Left colon (tissue), 2 donors: ENCODE measurements at places on chromosomes 11 and 22.

GRCh38 chr11:70772950-70773349, 374.6 kb downstream of the CTTN start:
- DNase-seq, result no peak

- no peak for DNase-seq
Measured at GRCh38 chr11:121214861-121215260, 77.7 kb upstream of the SC5D start.

GRCh38 chr11:103903621-103904323, 132.7 kb upstream of the DDI1 start:
- DNase-seq, result no peak

- DNase-seq, result no peak
Measured at GRCh38 chr11:3953327-3953726, 97.9 kb downstream of the STIM1 start.

GRCh38 chr22:45704648-45705047, 33.0 kb downstream of the ATXN10 start:
- no peak for DNase-seq

GRCh38 chr11:36229091-36229705, 60.0 kb downstream of the COMMD9 start:
- no peak for DNase-seq

- DNase-seq, result no peak
Measured at GRCh38 chr11:66719111-66719872, 9.7 kb downstream of the SPTBN2 start.

GRCh38 chr11:119618208-119618909, 110.6 kb downstream of the NECTIN1 start:
- no peak for DNase-seq

DNA sequence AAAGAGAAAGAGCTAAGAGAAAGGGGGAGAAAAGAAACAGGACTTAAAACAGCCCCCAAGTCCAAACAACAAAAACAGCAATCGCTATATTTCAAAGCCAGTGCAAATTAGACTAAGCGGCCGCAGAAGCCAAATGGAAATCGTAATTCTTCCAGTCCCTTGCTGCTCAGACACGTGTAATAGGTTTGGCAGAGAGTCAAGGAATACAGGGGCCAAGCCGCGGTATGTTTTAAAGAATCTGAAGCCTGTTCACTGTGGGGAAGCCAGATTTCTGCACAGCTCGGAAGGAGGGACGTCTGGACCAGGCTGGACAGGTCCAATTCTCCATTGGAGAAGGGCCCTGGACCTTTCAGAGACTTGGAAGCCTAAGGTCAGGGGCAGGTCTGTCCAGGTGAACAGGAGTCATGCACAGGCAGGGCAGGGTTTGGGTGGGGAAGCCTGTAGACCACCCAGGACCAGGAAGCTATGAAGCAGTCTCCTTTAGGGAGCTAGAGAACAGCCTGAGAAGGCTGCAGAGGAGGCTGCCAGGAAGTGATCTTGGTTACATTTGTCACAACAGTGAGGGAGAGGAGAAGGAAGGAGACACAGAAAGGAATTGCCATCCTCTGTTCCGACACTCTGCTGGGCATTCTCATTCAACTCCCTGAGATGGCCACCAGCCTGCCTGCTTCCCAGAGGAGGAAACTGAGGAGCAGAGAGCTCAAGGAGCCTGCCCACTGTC, 265.5 kb upstream of the ISX start:
- no peak for DNase-seq

DNA sequence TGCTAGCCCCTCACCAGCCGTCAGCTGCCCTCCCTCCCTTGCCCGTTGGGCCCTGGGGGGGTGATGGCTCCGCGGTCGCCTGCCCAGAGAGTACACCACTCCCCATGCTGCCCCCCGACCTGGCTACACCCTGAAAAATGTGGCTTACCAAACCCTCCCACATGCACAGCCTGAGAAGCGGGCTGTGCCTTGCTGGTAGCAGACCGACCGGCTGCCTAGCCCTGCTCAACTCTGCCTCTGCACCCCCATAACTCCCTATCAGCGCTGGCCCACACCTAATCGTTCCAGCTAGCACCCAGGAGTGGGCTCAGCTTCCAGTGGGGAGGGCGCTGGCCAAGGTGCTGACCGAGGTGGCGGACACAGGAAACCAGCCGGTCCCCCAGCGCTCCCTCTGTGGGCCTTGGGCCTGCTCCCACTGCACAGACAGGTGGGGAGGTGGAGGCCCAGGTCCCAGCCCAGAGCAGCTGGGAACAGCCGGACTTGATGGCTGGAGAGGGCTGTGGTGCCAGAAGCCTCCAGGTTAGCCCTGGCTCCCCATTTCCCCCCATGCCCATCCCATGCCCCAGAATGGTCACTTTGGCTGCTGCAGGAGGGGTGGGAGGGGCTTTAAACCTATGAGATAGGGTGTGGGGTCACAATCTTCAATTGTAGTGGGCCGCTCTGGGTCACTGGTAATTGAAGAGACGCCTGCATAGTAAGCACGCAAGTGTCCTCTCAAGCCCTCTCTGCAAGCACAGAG, 32.1 kb upstream of the PRODH start:
- DNase-seq, result no peak

DNA sequence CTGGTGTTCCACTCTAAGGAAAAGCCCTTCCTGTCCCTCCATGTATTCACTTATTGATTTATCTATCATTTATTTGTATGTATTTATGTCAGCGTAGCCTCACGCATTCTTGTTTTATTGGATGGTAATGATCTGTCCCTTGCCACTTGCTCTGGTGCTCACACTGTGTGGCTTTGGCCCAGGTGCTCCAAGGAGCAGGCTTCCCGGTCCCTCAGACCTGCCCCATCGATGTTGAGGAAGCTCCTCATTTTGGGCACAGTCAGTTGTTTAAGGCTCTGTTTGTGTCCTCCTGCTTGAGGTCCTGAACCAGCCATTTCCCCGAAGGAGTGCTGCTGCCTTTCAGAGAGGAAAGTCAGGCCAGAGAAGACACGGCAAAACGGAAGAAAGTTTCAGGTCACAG, 1485.4 kb downstream of the TBC1D22A start:
- DNase-seq, result no peak
